ENCODE measurements at places on chromosomes 5 and 9. TPM values are rescaled to one million over a fixed set of nuclear protein-coding genes. Genes with fewer than 3 reads are reported as not detected.

DNA sequence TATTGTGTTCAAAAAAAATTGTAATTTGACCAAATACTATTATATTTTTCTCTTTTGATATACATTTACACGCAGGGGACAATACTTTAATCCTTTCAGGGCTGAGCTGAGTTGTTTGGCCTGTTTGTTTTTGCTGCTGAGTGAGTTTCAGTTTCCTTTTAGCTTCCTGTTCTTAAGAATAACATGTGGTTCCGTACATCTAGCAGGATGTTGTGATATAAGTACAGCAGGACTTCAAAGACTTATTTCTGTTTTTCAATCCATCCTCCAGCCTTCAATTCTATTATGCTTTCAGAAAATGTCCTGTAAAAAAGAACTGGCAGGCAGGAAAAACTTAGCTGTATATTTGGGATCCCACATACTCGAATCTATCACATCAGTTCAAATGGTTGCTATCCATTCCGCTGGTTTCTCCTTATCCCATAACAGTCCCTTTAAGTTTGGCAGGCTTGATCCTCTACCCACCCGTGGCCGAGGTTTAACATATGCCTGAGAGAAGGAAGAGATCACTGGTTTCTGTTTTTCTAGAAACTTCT lies 1037.3 kb upstream of the ACO1 start:
- DNase-seq: no peak
- no peaks in the 10 kb centered on the region for H3K36me3 ChIP-seq
- no peak overlapping the region for H3K4me3 ChIP-seq
- H3K4me1 ChIP-seq: no peaks in the 10 kb centered on the region
- no peaks in the 10 kb centered on the region for H3K27me3 ChIP-seq

DNA sequence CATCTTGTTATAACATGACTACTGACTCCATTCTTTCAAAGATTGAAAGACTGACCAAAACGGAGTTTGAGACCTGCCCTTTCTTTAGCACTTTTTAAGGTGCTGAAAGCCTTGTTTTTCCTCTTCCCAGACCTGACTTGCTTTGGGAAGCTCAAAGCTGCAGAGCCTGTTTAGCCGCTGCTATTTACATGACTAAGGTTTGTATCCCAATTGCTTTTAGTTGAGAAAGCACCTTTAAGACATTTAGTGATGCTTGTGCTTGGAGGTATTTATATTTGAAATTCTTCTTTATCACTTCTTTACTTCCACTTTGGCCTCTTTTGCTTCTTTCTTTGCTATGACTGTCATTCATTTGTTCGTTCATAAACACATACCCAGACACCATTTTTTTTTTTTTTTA lies 182.6 kb upstream of the ELL2 start:
- no peaks in the 10 kb centered on the region for H3K27me3 ChIP-seq
- no peak for DNase-seq
- H3K4me3 ChIP-seq: no peak overlapping the region
- no peak overlapping the region for H3K27ac ChIP-seq
- H3K36me3 ChIP-seq: no peaks in the 10 kb centered on the region

Gene SHOC1
- not detected for total RNA-seq

DNA sequence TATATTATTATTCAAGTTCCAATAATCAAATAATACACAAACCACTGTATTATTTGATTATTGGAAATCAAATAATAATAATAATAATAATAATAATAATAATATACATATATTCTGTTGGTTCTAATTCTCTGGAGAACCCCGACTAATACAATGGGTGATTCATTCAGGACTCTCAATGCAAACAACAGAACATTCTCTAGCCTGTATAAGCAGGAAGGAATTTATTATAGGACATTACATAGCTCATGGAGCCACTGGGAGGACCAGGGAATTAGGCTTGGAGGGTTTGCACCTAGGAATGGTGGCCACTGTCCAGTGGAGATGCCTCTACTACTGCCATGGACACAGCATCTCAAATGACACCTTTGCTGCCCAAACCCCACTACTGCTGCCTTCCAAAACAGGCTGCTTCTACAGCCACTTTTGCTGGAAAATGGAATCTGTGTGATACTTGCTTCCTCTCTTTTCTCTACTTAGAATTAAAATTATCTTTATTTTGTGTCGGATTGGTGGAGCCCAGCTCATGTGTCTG lies 25.9 kb downstream of the PTGS1 start:
- H3K4me3 ChIP-seq: no peak overlapping the region
- no peaks in the 10 kb centered on the region for H3K36me3 ChIP-seq
- H3K4me1 ChIP-seq: no peaks in the 10 kb centered on the region
- H3K27me3 ChIP-seq: no peaks in the 10 kb centered on the region
- no peak for DNase-seq

- DNase-seq: no peak
- no peak overlapping the region for H3K4me3 ChIP-seq
- no peaks in the 10 kb centered on the region for H3K36me3 ChIP-seq
- no peaks in the 10 kb centered on the region for H3K27me3 ChIP-seq
Measured at GRCh38 chr5:118776755-118777154, 211.6 kb downstream of the DTWD2 start.

GRCh38 chr5:120400356-120400755 lies 63.7 kb upstream of the PRR16 start:
- no peak for DNase-seq
- H3K4me1 ChIP-seq: peaks cover 8% of the 10 kb centered on the region
- H3K36me3 ChIP-seq: no peaks in the 10 kb centered on the region
- H3K27me3 ChIP-seq: no peaks in the 10 kb centered on the region
- H3K4me3 ChIP-seq: no peak overlapping the region
- H3K27ac ChIP-seq: no peak overlapping the region

DNA sequence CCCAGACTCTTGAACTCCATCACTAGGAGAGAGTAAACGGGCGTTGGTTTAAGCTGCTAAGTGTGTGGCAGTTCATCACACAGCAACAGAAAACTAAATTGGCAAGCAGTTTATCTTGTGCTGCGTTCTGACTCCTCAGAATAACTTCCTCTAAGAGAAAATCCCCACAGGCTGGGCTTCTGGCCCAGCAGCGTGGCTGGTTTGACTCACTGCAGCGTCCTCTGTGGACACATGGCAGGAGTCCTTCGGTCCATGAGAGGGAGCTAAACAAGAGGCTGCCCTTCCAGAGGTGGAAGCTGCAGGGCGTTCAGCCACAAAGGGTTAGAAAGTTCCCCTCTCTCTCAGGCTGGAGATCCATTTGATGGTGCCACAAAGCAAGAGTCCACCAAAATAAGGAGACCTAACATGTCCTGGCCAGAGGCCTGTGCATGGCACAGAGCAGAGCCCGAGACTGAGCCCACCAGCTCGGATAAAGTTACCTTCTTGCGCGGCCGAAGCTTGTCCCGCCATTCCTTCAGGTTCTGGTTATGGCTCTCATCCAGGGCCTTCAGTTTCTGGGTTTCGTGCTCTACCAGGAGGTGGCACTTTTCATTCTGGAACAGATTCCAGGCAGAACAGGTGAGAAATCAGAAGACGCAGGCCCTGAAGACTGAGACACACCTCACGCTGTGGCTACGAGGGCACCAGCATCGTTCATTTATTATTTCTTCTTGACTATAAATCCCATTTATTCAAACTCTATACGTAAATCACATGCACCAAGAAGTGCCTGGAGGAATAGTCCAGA lies 46.2 kb upstream of the FBXW11 start:
- no peak overlapping the region for H3K4me3 ChIP-seq
- no peaks in the 10 kb centered on the region for H3K27me3 ChIP-seq
- H3K4me1 ChIP-seq: peaks cover 20% of the 10 kb centered on the region
- peaks cover 6% of the 10 kb centered on the region for H3K36me3 ChIP-seq
- peak overlapping the region; percentile 38 for H3K27ac ChIP-seq

- no peak overlapping the region for H3K27ac ChIP-seq
- DNase-seq: no peak
- H3K36me3 ChIP-seq: no peaks in the 10 kb centered on the region
- H3K4me1 ChIP-seq: no peaks in the 10 kb centered on the region
- no peaks in the 10 kb centered on the region for H3K27me3 ChIP-seq
Measured at GRCh38 chr9:93900436-93900819, 54.7 kb downstream of the BARX1 start.

- no peaks in the 10 kb centered on the region for H3K4me1 ChIP-seq
- H3K27ac ChIP-seq: no peak overlapping the region
- H3K36me3 ChIP-seq: no peaks in the 10 kb centered on the region
- H3K27me3 ChIP-seq: peaks cover under 1% of the 10 kb centered on the region
Measured at GRCh38 chr5:79898611-79899010, 92.5 kb downstream of the MTX3 start.

DNA sequence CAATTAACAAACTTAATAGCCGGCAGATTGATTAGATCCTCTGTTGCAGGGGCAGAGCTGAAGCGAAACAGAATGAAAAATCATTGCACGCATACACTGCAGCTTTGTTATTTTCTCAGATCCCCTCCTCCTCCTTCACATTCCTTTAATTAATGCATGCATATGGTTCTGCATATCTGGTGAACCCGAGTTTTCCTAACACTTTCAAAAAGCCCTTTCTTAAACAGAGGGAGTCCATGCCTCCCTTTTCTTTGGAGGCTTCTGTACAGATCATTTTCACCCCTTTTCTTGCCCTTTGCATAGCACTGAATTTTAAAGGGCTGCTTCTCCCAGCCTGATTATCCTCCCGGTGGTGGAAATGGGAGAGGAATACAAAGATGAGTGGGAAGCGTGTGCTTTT lies 136.6 kb upstream of the TBCA start:
- H3K4me3 ChIP-seq: no peak overlapping the region
- peaks cover 10% of the 10 kb centered on the region for H3K27me3 ChIP-seq
- no peaks in the 10 kb centered on the region for H3K4me1 ChIP-seq
- H3K36me3 ChIP-seq: no peaks in the 10 kb centered on the region

- H3K4me3 ChIP-seq: no peak overlapping the region
- no peaks in the 10 kb centered on the region for H3K36me3 ChIP-seq
- H3K27ac ChIP-seq: no peak overlapping the region
Measured at GRCh38 chr5:63963926-63964325, 1.7 kb upstream of the HTR1A start.

DNA sequence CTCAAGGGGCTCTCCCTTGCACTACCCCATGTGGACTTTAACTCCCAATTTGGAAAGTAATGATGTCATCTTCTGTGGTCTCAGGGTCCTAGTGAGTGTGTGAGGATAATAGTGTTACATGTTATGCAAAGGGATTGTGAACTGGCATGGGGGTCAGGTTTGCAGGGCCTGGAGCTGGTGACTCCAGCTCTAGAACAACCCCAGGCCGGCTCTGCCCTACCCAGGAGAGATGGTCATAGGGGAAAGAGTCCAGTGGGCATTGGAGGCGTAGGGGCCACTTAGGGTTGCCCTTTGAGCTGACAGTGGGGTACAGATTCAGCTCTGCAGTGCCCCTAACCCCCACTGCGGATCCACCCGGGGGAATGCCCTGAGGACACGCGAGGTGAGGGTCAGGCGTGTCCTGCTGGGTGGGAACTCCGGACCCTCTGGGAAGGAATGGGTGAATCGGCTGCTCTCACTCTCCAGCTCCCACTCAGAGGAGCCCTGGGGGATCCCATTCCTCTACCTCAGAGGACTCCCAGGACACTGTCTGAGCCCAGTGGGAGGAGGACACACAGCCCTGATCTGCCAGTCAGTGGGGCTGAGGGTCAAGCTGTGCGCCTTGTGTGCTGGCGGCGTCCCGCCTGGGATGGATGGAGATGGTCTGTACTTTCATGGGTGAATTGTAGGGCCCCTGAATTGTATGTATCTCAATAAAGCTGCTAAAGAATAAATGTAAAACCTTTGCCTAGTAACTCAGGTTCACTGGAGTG lies 2.5 kb upstream of the NKD2 start:
- no peaks in the 10 kb centered on the region for H3K36me3 ChIP-seq
- H3K27ac ChIP-seq: no peak overlapping the region
- H3K4me3 ChIP-seq: no peak overlapping the region
- no peaks in the 10 kb centered on the region for H3K4me1 ChIP-seq
- no peak for DNase-seq
- peaks cover 60% of the 10 kb centered on the region for H3K27me3 ChIP-seq
